ENCODE measurements at places on chromosomes 1 and 21.

DNA sequence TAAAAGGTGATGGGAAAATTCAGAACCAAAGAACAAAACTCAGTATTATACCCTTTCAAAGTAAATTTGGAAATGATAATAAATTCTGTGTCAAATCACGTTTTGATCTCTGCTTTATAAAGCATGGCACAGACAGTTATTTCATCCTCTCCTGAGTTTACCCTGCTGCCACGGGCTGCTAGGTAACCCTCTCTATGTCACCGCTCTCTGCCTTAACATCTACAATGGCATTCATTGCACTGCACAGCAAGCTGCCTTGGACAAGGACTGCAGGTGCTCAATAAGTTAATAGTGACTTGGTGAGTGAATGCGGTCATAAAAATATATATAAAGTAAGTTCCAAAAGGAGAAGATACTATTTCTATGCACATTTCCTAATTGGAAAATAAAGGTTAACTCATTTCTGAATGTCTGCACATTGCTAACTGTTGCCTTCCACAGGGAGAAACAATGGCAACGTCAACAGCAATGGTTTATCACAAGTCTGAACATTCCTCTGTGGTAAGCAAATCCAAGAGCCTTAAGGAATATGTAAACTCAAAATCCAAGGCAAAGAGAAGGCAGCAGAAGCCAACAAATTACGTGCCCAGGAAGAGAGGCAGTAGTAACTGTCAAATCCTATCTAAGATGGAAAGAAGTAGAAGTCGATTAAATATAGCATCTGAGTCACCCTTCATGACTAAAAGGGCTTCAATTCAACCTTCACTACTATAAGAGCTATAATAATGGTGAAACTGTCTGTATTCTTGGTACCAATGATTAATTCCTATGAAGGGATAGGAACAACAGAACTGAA is 19.4 kb downstream of the FYB2 start:
- peak; percentile 16 for DNase-seq

GRCh38 chr1:204925701-204926100 is 55.0 kb downstream of the NFASC start:
- DNase-seq, result no peak

GRCh38 chr1:57423135-57423655 is 665 bp downstream of the DAB1 start:
- no peak for DNase-seq

GRCh38 chr1:204511366-204511765 is 4.8 kb upstream of the MDM4 start:
- DNase-seq, result no peak

- DNase-seq, result no peak
Measured at GRCh38 chr1:93344886-93345632, 648 bp upstream of the DR1 start.

DNA sequence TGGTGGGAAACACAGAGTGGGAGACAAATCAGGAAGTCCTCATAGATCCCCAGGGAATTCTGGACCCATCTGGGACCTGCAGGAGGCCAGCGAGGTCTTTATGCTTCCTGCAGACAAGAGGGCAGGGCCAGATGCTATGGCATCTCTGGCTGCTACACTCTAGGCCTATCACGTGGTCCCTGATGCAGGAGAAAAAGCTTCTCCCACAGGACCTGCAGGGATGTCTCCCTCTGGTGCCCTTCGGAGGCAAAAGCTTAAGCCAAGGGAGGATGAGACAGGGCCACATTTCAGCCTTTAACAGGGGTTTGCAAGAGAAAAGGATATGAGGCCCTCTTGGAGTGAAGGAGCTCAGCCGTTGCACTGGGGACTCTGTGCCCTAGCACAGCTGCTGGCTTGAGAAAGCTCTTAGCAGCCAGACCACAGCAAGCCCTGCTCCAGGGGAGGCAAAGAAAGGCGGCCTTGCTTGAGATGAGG is 243.0 kb downstream of the C1orf94 start:
- DNase-seq, result no peak

DNA sequence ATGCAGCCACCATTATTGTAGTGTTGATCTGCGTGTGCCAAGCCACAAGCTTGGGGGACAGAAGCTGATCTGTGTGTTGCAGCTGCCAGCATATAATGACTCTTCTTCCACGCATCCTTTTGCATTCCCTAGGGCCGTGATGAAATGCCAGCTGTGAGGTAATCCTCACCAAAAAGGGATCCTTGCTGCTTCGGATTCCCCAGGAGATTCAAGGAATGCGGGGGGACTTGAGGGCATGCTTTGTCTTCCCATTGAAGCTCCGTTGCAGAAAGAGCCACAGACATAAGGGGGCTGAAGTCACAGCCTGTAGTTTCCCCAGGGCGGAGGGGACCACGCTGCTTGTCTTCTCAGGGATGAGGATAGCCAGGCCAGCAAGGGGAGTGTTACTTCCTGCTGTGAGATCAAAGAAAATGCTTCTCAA is 281.6 kb upstream of the FMN2 start:
- DNase-seq, result no peak

GRCh38 chr1:114468710-114469468 is 42.1 kb downstream of the TRIM33 start:
- DNase-seq, result no peak

- no peak for DNase-seq
Measured at GRCh38 chr1:7929637-7930036, 11.0 kb downstream of the TNFRSF9 start.

DNA sequence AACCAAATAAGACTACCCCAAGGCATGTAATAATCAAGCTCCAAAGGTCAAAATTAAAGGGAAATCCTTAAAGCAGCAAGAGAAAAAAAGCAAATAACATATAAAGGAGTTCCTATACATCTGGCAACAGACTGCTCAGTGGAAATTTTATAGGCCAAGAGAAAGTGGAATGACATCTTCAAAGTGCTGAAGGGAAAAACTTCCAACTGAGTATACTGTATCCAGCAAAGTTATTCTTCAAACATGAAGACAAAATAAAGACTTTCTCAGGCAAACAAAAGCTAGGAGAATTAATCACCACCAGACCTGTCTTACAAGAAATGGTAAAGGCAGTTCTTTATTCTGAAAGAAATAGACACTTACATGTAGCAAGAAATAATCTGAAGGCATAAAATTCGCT is 45.0 kb upstream of the SLC44A5 start:
- no peak for DNase-seq

GRCh38 chr1:84960371-84960770 is 36.5 kb downstream of the MCOLN2 start:
- no peak for DNase-seq

GRCh38 chr1:176605176-176605575 is 142.2 kb downstream of the PAPPA2 start:
- DNase-seq, result no peak

GRCh38 chr1:202133989-202134388 is 10.5 kb downstream of the ARL8A start:
- no peak for DNase-seq

DNA sequence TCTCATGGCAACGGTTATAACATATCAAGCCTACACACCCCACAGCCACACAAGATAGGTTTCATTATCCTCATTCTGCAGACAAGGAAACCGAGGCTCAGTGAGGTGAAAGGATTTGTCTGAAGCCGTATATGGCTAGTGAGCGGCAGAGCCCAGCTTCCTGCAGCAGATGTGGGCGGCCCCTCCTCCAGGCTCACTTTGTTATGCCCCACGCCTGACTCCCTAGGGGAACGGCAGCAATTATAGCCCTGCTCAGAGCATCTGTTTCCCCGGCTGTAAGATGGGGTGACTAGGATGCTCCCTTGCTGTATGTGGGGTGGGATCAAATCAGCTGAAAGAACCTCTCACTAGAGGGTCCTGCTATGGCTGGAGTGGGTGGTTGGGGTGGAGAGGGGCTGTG is 22.1 kb downstream of the GRHL3 start:
- no peak for DNase-seq

- DNase-seq, result no peak
Measured at GRCh38 chr1:226029093-226029496, 30.0 kb upstream of the SDE2 start.

- DNase-seq, result no peak
Measured at GRCh38 chr1:51331206-51332100, 1.1 kb upstream of the TTC39A start.

DNA sequence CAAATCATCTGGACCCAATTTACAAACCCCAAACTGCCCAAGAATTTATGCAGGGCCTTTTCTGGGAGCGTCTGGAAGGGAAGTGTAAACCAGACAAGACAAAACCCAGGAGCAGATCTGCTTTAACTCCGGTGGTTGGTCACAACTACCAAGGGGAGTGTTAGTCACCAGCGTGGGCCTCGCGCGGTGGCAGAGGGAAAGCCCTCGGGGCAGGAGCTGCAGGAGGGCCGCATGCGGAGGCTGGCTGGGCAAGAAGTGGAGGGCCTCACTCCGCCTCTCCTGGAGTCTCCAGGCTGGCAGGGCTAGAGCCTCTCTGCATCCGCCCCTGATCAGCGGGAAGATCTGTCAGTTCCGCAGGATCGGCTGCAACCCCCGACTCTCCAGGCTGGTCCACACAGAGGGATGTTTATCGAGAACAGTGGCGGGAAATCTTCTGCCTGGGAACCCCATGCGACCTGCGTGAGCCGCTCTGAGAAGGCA is 2.0 kb downstream of the COL24A1 start:
- no peak for DNase-seq

- DNase-seq, result no peak
Measured at GRCh38 chr1:115129071-115129640, 39.9 kb upstream of the TSPAN2 start.

GRCh38 chr1:228094432-228095016 is 8.6 kb downstream of the C1orf35 start:
- DNase-seq, result no peak

DNA sequence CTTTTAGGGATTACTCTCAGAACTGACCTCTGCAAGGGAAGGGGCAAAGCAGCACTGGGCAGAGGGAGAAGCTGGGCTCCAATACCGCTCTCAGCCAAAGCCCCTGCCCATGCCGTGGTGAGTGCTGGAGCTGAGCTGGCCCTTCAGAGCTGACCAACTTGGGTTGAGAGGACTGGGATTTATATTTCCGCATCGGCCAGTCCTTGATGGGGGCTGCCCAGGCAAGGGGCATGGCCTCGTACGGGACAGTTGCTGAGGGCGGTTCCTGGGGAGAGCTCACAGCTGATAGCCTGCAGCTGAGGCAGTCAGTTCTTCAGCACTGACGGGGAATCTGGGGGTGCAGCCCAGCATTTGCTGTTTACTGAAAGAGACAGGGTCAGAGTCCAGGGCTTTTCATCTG is 8.0 kb downstream of the HUNK start:
- no peak for DNase-seq

DNA sequence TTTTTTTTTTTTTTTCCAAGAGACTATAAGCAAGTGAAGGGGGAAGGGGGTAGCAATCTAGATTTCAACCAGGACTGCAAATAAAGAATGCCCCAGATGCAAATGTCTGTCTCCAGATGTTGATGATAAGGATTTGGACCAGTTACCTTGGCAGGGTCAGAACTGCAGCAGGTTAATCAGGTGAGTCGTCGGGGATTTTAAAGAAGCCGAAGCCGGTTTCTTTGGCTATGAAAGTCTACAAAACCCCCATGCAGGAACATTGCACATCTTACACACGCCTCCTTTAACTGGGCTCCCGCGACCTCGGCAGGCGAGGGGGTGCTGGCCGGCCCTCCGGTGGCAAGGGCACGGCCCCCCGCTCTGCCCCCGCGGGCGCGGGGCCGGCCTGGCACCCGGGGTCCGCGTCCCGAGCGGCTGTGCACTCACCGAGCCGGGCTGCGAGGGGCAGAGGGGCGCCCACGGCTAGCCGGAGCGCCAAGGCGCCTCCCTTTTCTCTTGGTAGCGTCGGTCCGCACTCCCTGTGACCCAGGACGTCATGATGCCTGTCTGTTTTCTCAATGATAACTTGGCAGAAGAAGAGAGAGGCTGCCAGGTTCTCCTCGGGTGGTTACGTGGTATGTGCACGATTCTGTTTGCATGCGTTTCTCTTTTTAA is 366.3 kb upstream of the ESRRG start:
- DNase-seq, result no peak

DNA sequence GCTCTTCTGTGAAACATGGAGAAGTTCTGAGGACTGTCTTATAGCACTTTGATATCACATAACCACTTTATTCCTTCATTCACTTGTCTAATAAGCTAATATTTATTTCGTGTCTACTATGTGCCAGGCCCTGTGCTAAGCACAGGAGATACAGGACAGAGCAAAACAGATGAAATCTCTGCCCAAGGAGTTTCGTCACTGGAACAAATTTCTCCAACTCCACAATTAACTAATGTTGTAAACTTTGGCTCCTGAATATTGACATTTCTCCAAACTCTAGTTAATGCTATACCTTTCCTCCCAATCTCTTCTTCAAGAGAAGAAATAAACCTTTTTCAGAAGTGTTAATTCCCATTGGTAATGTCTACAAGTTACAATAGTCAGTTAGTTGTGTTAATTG is 24.8 kb upstream of the OR10J5 start:
- DNase-seq, result no peak

DNA sequence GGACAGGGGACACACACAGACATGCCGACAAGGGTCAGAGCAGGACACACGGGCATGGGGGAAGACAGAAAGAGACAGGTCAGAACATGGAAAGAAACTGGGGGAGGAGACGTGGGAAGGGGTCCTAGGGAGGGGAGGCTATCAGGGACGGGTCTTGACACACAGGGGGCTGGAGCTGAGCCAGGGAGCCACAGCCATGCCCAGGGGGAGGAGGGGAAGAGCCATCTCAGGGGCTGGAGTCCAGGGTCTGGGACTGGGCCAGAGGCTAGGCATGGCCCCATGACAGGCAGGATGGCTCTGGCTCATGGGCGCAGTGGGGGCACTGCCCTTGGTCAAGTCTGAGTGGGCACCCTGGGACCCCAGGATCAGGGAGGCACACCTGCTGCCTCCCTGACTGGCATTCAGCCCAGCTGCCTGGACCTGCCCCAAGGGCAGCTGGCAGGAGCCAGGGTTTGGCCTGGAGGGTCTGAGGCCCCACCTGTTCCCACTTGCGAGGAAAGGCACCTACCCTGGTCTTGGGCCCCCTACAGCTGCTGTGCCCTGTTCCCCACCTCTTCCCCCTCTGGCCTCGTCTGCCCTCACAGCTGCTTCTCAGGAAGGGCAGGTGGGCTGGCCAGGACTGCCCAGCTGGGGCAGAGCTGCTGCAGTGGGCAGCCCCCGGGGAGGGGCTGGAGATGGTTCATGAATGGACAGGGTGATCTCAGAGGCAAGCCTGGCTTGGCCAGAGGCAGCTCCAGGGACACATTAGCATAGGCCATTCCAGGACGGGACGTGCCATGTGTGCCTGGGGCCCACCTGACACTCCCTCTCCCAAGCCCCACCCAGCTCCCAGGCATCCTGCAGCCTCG is 42.9 kb downstream of the HSPG2 start:
- no peak for DNase-seq

DNA sequence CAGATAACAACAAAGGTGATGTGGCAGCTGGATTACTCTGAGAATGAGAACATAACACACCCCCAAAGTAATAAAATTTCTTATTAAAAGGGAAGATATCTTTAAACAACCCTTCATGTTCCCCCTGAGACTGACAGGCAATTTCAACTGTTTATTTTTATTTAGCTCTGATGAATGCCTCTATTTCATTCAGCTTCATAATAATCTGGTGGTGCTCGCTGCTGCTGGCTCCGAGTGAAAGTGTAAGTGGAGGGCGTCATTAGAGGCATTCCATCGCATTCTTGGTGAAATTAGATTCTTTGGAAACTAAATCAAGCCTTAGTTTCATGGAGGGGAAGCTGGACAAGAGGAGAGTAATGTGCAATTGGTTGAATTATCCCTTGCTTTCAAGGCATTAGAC is 128.9 kb downstream of the GRIK1 start:
- no peak for DNase-seq
